A549 treated with Mapracorat at 1 μM for 4 hours (cell line): ENCODE measurements at places on chromosomes 2 and 18. TPM values are rescaled to one million over a fixed set of nuclear protein-coding genes. Genes with fewer than 3 reads are reported as not detected.

BIRC6 gene
- 26.9 to 31.2 TPM (median 30.6 TPM) in 5 replicates for total RNA-seq

IL1RL1 gene
- 0.77 to 1.6 TPM (median 1.1 TPM) in 5 replicates for total RNA-seq

KRTCAP3 gene
- total RNA-seq: 0.22 to 0.70 TPM (median 0.42 TPM) in 4 of 5 replicates, not detected in the other

CERKL gene
- 0.15 to 0.43 TPM (median 0.29 TPM) in 5 replicates for total RNA-seq

PROC gene
- total RNA-seq: 4.0 to 6.1 TPM (median 5.5 TPM) in 5 replicates

NOSTRIN gene
- total RNA-seq: 1.8 to 3.1 TPM (median 2.2 TPM) in 5 replicates

PSMA8 gene
- not detected in 5 replicates for total RNA-seq

MYO5B gene
- total RNA-seq: 7.8 to 10.5 TPM (median 9.4 TPM) in 5 replicates

RSAD2 gene
- 0.20 to 0.66 TPM (median 0.34 TPM) in 5 replicates for total RNA-seq

CCDC68 gene
- 3.3 to 6.5 TPM (median 5.6 TPM) in 5 replicates for total RNA-seq

GNLY gene
- total RNA-seq: 0.23 to 0.30 TPM in 2 of 5 replicates, not detected in the others

TPO gene
- 0.11 to 0.19 TPM (median 0.12 TPM) in 3 of 5 replicates, not detected in the others for total RNA-seq

MAB21L4 gene
- 0.11 to 0.28 TPM (median 0.20 TPM) in 5 replicates for total RNA-seq

CDH20 gene
- total RNA-seq: not detected in 5 replicates

NTSR2 gene
- 0.10 to 0.17 TPM in 2 of 5 replicates, not detected in the others for total RNA-seq

CSRNP3 gene
- not detected in 5 replicates for total RNA-seq

CPO gene
- 0.11 to 0.13 TPM in 2 of 5 replicates, not detected in the others for total RNA-seq

CLEC4F gene
- total RNA-seq: not detected in 5 replicates

HOXD12 gene
- total RNA-seq: not detected in 5 replicates

RTP5 gene
- not detected in 5 replicates for total RNA-seq

RETSAT gene
- total RNA-seq: 51.9 to 58.7 TPM (median 54.9 TPM) in 5 replicates

DUSP2 gene
- total RNA-seq: 0.41 to 0.67 TPM (median 0.44 TPM) in 5 replicates

TGOLN2 gene
- 84.0 to 106 TPM (median 100 TPM) in 5 replicates for total RNA-seq

ANKRD30BL gene
- total RNA-seq: not detected in 5 replicates

ALLC gene
- 0.07 TPM in 1 of 5 replicates, not detected in the others for total RNA-seq

CRYBA2 gene
- total RNA-seq: not detected in 5 replicates

ANKRD23 gene
- 1.3 to 2.5 TPM (median 1.9 TPM) in 5 replicates for total RNA-seq

PDCD1 gene
- total RNA-seq: not detected in 5 replicates

CAPN14 gene
- 0.03 to 0.05 TPM in 2 of 5 replicates, not detected in the others for total RNA-seq

RNF125 gene
- total RNA-seq: 0.20 to 0.28 TPM (median 0.27 TPM) in 5 replicates

CHRND gene
- not detected in 5 replicates for total RNA-seq

UGT1A4 gene
- total RNA-seq: 0.07 to 0.12 TPM in 2 of 5 replicates, not detected in the others

ZNF396 gene
- 0.56 to 1.4 TPM (median 0.82 TPM) in 5 replicates for total RNA-seq

IL36RN gene
- 0.07 to 0.21 TPM in 2 of 5 replicates, not detected in the others for total RNA-seq

MRO gene
- total RNA-seq: 0.02 to 0.32 TPM (median 0.26 TPM) in 5 replicates

ANKRD30B gene
- total RNA-seq: not detected in 5 replicates

NOL4 gene
- total RNA-seq: not detected in 5 replicates

ACMSD gene
- total RNA-seq: not detected in 5 replicates

FAP gene
- 0.15 TPM in 1 of 5 replicates, not detected in the others for total RNA-seq

TMEM247 gene
- not detected in 5 replicates for total RNA-seq

ACTG2 gene
- total RNA-seq: 0.18 to 0.56 TPM (median 0.29 TPM) in 5 replicates

CROCC2 gene
- not detected in 5 replicates for total RNA-seq

CEBPZ gene
- 65.3 to 80.9 TPM (median 71.0 TPM) in 5 replicates for total RNA-seq
